Islet precursor cell (in vitro differentiated cells): ENCODE measurements at places on chromosomes 2 and 18.
A peak's percentile ranks its signal among the peaks of the same experiment; 100 is the strongest.

- no peak for DNase-seq
Measured at GRCh38 chr18:21362831-21363230, 120.8 kb downstream of the GREB1L start.

- no peak for DNase-seq
Measured at GRCh38 chr2:62404913-62405312, 101.1 kb downstream of the TMEM17 start.

DNA sequence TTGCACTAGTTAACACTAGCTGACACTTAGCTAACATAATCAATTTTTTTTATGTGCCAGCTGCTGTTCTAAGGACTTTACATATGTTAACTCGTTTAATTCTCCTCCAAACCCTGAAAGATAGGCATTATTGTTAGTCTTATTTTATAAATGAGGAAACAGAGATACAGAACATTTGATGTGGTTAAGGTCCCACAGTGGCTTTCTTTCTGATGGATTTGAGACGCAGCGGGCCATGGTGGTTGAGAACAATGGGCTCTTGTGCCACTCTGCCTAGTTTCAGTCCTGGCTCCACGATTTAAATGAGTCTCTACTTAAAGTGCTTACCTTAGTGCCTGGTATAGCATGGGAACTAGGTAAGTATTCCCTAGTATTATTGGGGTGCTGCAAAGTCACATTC, 201.9 kb upstream of the SPRED2 start:
- no peak for DNase-seq

GRCh38 chr2:172790404-172790803, 54.8 kb downstream of the RAPGEF4 start:
- DNase-seq: no peak

GRCh38 chr2:238504181-238504931, 77.6 kb downstream of the ASB1 start:
- peak; percentile 32 for DNase-seq

GRCh38 chr2:162509288-162509968, 165.5 kb downstream of the GCA start:
- DNase-seq: no peak

DNA sequence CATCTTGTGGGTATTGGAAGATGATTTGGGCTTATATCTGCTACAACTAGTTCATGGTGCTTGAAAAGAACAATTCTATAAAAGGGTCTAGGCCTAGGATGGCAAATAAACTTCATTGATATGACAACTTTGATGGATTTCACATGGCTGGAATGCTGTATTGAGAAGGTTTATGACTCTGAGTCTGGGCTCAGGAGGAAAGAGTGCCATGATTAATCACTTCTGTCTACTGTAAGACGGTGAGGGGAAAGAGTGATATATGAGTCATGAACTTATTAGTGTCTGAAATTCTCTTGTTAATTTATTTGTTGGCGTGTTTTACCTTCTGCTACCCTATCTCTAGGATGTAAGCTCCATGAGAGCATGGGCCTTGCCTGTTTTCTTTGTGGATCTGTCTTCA, 17.0 kb upstream of the ADCYAP1 start:
- DNase-seq: no peak

GRCh38 chr2:102662833-102663232, 43.5 kb downstream of the SLC9A2 start:
- DNase-seq: no peak
